ENCODE measurements at places on chromosomes 3 and 15. TPM values are rescaled to one million over a fixed set of nuclear protein-coding genes. Genes with fewer than 3 reads are reported as not detected.

- no peak for DNase-seq
These were observed 525.5 kb upstream of the RGMA start for GRCh38 chr15:93614386-93615104.

DNA sequence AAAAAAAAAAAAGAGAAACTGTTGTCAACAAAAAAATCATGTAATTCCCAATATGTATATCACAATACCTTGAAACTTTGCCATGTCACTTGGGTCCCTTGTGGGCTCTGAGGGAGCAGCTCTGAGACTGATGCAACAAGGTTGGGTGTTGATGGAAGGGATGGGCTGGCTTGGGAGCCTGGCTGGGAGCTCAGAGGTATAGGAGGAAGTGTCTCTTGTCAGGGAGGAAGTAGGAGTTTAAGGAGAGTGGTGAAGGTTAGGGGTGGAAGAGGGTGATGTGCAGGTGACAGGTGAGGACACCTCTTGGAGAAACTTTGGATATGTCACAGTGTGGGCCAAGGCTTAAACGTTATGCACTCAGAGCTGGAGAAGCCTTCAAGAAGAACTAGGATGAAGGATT is 2.0 kb upstream of the TM6SF1 start:
- DNase-seq = no peak

GRCh38 chr15:95300958-95301357 is 1029.5 kb upstream of the NR2F2 start:
- DNase-seq = no peak

DNA sequence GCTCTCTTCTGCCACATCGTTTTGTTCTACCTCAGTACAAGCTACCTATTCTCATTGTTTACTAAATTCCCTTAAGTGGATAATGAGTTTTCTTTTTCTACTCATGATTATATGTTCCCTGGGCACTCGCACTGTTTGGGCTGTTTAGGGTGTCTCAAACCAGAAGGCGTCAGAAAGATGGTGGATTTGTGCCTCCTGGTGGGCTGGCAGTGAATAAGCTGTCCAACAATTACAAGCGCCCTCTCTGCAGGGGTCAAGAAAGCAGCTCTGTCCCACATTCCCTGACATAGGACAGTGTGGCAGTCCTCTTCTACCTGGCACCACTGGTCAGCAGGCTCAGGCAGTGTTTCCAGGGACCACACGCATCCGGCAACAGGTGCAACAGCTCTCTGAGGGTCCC is 173.4 kb upstream of the PPP2R3A start:
- no peak for DNase-seq

Gene RARRES1
- total RNA-seq = 1.4 TPM

Gene PLSCR5
- not detected for total RNA-seq

Gene SRGAP3
- total RNA-seq = 89.5 TPM
